ENCODE measurements at places on chromosomes 4 and X.

- peak; percentile 40 for DNase-seq
Observed at GRCh38 chr4:186918466-186918865, 194.8 kb upstream of the FAT1 start.

- DNase-seq, result no peak
Observed at GRCh38 chr4:140800666-140801065, 44.5 kb upstream of the TBC1D9 start.

DNA sequence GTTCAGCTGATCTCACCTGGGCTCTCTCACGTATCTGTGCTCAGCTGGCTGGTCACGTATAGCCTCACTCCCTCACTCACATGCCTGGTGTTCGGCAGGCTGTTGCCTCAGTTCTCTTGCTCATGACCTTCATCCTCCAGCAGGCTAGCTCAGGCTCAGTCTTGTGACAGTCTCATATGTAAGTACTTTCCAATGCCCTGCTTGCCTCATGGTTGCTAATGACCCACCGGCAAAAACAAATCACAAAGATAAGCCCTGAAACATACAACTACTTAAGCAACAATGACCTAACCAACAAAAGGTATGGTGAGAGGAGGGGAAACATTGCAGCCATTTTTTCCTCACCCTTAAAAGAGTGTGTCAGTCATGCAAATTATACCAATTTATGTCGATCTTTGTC, 25.0 kb downstream of the MEPE start:
- no peak for DNase-seq

DNA sequence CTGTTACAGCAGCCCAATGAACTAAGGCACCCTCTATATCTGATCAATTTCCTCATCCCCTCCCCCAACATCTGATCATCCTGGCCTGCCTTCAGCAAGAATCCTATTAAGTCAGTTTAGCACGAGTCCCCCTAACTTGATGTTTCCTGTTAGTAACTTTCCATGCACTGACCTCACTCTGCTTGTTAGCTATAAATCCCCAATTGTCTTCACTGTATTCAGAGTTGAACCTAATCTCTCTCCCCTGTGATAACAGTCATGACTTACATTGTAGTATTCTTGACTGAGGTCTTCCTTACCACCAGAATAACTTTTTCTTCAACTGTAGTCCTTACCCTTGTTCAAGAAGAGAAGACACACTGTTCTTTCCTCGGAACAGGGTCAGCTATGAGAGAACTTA, 8.5 kb downstream of the ANXA5 start:
- DNase-seq, result no peak

GRCh38 chrX:68743754-68744153, 85.1 kb upstream of the EFNB1 start:
- no peak for DNase-seq

DNA sequence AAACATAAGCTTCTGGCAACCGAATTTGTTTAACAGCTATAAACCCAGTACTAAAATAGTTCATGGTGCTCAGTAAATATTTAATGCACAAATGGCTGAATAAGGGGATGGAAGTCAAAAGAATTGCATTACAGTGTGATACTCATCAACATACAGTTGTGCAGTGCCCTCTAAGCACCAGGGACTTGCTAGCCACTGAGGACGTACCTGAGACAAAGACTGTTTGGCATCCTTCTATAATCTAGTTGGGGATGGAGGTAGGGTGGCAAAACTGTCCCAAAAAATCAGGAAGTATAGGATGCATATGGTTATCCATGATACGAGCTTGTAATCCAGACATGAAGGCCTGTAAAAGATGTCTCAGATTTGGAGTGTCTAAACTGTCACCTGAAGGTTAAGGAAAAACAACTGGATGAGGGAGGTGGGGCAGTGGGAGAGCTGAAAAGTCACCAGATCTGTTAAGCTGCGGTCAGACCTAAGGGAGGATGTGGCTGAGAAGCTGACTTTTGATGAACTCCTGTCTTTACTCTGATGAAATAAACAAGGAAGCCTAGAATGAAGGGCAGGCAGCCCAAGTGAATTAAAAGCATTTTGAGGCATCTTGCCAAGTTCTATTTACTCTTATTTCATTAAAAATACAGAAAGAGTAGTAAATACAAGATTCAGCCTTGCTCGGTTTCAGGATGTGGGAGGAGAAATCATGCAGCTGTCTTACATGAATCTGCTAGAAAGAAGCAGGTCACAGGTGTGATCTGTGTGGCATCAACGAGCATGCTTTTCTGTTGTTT, 12.0 kb upstream of the CD38 start:
- DNase-seq, result no peak

DNA sequence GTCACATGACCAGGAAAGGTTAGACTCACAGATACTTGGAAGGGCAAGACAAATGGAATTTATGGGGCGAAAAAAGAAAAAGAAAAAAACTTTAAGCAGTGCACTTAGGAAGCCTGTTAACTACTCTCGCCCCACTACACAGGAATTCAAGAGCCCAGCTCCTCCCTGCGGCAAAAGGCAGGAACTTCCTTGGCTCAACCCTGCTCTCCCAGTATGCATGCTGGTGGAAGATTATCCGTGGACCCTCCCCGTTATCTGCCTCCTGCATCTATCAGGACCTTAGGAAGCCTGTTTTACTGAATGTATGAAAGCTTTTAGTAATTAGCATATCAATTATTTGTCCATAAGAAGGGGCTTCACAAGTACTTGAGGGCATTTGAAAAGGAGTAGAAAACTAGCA, 40.1 kb upstream of the RPA4 start:
- DNase-seq, result no peak

DNA sequence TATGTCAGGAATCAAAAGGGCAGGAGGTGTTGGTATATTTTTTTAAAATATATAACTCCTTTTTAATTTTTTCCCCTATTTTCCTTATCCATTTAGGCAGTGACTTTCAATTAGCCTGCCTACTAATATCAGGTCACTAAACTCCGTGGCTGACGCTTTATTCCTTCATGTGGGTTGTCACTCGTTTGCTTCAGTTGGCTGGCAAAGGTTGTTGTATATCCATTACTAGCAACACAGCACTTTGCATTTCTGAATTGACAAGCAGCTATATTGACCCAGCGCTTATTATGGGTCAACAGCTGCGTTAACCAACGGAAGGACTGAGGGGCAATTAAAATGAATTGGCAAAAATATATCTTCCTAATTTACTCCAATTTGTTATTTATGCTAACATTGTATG, 87.7 kb downstream of the ARX start:
- no peak for DNase-seq

DNA sequence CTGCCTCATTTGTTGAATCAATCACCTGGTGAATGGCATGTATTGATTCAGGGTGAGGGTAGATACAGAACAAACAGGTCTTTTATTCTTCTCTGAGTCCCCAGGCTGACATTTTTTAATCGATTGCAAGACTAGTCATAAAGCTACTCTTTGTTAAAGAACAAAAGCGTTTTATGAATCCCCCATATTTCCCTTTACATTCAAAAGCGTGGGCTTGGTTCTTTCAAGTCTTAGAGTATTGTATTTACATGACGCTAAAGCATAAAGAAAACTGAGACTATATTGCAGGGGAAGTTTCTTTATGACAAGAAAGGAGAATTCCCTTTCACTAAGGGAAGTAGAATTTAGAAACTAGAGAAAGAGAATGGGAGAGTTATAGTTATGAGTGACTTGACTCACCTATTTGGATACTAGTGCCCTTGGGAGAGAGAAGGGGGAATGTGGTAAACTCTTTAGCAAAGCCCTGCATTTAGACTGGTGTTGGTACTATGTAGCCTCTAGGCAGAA, 69.3 kb upstream of the PDE5A start:
- DNase-seq, result no peak

Data from GM04503 (cell line).